ENCODE measurements at places on chromosomes 12 and 14.

DNA sequence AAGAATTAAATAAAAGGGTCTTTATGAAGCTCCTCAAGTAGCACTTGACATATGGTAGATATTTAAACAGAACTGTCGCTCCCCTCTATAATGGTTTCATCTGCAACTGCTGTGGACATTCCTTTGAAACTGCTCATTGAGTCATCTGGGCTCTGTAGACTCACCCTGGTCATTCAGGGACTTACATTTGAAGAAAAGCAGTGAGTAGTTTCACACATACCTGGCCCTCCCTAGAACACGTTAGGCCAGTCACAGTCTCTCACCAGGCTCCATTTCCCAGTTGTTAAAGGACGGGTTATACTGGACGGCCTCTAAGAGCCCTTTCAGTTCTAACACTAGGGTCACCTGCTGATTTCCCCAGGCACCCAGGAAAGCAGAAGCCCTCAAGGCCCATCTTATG is 217.0 kb downstream of the BCL11B start:
- no peak for DNase-seq

DNA sequence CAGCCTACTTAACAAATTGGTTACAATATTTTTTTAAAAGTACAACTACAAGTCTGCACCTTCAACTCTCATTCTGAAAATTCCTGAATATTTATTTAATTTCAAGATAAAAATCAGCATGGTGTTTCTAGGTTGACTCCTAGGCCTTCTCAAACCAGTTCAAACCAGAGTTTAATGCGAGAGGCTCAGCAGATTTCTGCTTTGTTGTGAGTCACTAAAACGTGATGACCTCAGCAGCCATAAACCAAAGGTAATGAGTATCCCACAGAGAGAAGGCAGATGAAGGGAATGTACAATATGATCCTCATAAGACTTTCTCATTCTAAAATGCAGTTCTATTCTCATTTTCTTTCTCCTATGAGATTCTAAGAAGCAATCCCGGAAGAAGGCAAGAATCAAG is 1.5 kb downstream of the PRDM4 start:
- DNase-seq = no peak

DNA sequence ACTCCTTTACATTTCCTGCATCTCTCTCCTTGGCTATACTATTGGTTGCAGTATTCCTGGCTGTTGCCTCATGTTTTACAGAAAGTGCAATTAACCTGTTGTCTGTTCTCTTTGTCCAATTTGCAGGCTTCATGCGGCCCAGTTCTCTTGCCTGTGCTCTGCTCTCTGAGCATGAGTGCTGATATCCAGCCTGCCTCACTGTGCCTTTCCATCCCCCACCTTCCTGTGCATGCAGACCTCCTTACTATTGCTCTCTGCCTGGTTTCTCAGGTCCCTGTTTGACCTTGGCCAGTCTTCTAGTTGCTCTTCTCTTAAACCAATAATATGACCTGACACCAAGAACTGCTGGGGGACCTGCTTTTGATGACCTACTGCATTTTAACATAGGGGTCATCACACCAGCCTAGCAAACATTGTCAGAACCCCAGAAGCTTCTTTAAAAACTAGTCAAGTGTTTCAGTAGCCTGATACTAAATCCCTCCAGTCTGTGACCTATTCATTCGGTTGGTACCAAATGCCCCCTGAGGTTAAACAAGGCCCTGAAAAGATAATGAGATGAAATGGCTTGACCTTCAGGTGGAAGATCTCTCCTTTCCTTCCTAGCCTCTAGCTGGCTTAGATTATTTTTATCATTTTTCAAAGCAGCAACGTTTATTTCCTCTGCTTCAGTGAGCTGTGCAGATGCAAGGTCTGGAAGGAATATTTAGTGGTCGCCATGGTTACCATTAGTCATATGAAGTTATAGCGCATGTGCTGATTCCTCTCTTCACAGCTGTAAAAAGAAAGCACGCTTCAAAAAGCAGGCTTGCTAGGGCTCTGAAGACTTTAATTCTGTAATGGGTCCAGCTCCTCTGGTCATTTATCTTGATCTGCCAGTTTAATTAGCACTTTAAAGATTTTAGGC is 216.5 kb downstream of the PHLDA1 start:
- DNase-seq = no peak

DNA sequence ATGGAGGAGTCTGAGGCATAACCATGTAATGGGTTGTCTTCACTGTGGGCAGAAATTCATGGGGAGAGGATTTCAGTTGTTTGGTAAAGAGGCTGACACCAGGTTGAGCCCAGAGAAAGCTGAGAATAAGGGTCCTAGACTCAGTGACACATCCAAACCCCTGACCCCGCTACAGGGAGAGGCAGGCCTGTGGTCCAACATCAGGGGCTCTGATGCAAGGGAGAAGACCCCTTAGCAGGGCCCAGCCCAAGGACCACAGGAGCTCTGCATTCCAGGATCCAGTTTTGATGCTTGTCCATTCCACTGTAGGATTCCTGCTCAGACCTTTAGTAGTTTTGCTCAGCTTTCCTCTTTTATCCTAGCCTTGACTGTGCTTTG is 15.5 kb downstream of the GPR68 start:
- no peak for DNase-seq

DNA sequence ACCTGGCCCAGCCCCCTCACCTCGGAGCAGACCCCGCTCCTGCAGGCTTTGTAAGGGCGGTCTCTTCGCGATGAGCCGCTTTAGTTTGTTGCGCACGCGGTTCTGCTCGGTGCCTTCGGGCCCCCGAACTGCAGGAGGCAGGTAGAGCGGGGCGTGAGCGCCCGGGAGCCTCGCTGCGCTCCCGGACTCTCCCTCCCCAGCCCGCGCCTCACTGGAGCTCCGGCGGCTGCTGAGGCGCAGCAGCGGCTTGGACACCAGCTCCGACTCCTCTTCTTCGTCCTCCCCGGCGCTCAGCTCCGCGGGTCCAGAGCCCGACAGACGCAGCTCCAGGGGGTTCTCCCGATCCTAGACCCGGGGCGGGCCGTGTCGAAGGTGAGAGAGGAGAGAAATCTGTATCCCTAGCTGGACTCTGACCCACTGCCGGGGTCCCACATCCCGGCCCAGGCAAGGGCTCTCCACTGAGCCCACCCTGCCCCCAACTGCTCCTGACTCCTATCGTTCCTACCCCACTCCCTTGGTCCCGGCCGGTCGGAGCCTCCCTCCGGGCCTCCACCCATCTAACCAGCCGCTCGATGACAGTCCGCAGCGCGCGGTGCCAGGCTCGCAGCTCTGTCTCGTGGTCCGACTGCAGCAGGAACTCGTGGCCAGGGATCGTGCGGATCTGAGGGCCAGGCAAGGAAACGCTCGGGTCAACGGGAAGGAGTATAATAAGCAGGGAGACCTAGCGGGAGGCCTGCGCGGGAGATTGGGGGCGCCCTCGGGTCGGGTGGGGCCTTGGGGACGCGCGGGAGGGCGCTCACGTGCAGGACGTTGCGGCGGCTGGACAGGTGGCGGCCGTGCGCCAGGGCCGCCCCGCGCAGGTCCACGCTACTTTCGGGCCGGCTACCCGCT is 4.2 kb downstream of the ARHGAP9 start:
- no peak for DNase-seq

GRCh38 chr12:19129122-19129485 is 429 bp upstream of the PLEKHA5 start:
- no peak for DNase-seq
